ENCODE measurements at places on chromosomes 3 and 15.

- DNase-seq: no peak
Observed at GRCh38 chr15:92391640-92392039, 2.0 kb upstream of the ST8SIA2 start.

GRCh38 chr3:123341-123740 is 73.2 kb upstream of the CHL1 start:
- no peak for DNase-seq

DNA sequence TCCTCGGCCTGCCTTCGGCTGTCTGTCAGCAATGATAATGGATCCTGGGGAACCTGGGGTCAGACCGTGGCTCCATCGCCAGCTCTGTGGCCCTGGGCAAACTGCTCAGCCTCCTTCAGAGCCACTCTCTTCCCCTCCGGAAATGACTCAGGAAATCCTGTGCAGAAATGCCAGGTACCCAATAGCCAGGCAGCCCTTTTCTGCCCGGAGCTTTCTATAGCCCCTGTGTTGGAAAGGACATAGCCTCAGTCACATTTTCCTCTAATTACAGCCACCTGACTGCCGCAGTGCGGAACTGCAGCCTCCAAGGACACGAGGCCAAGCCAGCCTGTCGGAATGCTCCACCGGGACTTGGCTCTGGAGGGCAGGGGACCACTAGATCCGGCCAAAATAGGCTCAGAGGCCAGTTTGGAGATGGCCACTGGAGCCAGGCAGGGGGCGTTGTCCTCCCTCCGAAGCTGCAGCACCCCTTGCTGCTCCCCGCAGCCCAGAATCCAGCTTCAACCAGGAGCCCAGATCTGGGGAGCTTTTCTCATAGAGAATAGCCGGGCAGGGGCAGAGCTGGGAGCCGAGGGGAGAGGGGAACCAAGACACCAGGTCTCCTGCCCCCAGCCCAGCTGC is 11.6 kb upstream of the ZXDC start:
- DNase-seq: no peak

DNA sequence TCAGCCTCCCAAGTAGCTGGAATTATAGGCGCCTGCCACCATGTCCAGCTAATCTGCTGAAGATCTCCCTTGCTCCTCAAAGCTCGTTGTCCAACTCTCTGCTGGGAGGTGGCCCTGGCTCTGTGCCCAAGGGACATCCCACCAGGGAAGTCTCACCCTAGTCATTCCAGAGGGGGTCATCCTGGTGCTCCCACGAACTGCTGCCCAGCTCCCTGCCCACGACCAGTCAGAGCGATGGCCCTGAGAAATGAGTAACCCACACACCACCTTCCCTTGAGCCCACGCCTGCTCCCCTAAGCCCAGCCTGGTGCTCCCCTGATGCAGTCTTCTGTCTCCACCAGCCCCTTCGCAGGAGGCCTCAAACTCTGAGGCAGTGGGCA is 5.2 kb downstream of the KLHL25 start:
- no peak for DNase-seq

GRCh38 chr3:191366675-191367074 is 36.3 kb upstream of the UTS2B start:
- DNase-seq: no peak

- DNase-seq: no peak
Observed at GRCh38 chr3:161977850-161978249, 481.2 kb downstream of the OTOL1 start.

DNA sequence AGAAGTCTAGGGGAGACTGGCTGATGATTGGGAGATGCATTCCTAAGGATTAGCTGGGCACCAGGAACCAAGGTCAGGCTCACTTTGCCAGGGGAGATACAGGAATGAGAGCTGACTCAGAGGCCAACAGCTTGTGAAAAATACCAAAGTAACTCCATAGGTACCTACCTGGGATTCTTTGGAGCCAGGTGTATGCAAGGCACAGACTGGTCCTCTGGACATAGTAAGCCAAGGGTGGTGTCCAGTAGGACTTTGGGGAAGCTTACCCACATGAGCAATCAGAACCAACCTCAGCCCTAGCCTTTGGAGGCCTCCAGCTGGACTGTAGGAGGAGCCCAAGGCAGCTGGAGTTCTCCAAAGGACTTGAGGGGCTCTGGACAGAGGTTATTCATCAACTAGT is 47.5 kb downstream of the CRYGS start:
- DNase-seq: no peak

- no peak for DNase-seq
Observed at GRCh38 chr3:40170395-40170794, 139.1 kb upstream of the EIF1B start.

GRCh38 chr3:64658001-64658400 is 29.8 kb downstream of the ADAMTS9 start:
- DNase-seq: no peak

GRCh38 chr3:68891280-68891943 is 40.9 kb downstream of the TAFA4 start:
- no peak for DNase-seq

GRCh38 chr3:47495886-47496285 is 17.6 kb downstream of the ELP6 start:
- DNase-seq: no peak

DNA sequence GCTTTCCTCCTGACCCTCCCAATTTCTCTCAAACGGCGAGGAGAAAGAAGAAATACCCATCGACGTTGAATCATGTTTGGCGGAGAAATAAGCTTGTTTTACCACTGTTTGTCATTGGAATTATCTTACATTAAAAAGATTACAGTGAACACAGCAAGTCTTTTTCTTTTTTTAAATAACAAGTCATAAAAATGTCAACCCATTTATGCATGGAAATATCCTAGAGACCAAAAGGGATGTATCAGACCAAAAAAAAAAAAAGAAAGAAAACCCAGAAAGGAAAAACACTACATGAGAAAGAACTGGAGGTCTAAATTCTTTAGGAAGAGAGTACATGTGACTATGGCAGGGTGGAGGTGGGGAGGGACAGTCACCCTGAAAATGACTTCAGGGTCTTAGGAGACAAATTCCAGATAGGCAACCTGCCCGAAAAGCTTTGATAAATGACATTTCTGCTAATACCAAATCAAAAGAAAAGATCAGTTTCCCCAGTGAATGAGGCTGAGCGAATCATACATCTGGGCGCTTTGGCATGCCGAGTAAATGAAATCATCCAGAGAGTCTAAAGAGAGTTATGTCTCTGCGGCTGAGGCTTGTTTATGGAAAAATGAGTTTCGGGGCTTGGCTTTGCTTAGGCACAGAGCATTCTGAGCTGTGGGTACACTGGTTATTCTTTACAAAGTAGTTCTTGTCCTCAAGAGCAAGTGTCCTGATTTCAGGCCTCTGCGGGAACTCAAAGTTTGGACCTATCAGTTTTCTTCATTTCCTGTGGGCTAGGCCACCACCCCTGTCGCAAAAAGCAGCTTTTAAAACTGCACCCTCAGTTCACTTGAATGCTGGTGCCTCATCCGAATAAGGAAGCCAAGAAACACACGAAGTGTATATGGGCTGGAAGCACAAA is 110.1 kb upstream of the TGFBR2 start:
- no peak for DNase-seq

GRCh38 chr3:58013099-58013498 is 4.9 kb downstream of the FLNB start:
- no peak for DNase-seq

DNA sequence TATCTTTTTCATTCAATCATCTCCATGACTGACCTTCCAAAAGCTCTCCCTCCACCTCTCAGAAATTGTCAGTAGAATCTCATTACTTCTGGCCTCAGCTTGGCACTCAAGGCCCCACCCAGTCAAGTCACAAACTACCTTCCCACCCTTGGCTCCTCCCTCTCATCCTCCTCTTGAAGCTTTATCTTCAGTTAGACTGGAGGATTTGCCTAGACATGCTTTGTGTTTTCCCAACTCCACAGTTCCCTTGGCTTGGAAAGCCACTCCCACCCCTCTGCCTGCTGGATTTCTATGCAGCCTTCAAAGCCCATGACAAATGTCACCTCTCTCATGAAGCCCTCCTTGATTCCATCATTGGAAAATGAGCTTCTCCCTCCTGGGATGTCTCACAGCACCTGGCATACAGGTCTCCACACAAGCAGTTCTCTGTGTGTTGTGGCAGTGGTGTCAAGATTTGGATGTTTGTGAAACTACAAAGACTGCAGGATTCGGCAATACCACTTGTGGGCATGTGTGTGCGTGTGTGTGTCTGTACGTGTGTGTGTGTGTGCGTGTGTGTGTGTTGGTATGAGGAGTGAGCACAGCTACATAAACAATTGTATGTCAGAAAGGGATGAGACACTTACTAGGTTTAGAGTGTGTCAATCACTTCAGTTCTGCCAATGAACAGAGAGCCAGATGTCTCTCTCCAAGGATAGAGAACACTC is 45.3 kb upstream of the VPS8 start:
- no peak for DNase-seq

- no peak for DNase-seq
Observed at GRCh38 chr15:22850055-22850454, 11.6 kb downstream of the NIPA2 start.
